CD4-positive, alpha-beta T cell treated with Interleukin-12 subunit alpha and Interleukin-12 subunit beta, for 1 hour (primary cell): ENCODE measurements at places on chromosomes 13 and 19.

GRCh38 chr19:12745166-12745897, 6.3 kb upstream of the BEST2 start:
- no peak for DNase-seq

GRCh38 chr19:32532233-32532632, 48.8 kb upstream of the PDCD5 start:
- DNase-seq = no peak

DNA sequence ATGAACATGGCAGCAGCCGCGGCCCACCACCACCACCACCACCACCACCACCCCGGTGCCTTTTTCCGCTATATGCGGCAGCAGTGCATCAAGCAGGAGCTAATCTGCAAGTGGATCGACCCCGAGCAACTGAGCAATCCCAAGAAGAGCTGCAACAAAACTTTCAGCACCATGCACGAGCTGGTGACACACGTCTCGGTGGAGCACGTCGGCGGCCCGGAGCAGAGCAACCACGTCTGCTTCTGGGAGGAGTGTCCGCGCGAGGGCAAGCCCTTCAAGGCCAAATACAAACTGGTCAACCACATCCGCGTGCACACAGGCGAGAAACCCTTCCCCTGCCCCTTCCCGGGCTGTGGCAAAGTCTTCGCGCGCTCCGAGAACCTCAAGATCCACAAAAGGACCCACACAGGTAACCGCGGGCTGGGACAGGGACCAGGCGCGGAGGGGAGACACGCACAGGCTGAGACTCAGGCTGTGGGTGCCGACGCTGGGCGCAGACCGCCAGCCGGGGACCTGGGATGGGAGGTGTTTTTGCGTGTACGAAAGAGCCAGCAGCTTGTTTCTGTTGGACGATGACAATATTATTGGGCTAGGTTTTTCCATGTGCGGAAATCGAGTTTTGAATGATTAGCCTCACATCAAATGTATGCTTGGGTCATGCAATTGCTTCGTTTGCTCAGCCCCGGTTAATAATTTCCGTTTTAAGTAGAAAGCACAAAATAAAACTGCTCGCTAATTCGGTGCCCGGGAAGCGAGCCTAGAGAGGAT, 1.3 kb downstream of the ZIC2 start:
- DNase-seq = no peak

- DNase-seq = peak; percentile 92
These were observed at the start of gene BCL3 for GRCh38 chr19:44748426-44749254. Gene BCL3 (plus strand): TSS chr19:44748708. CDS start chr19:44748791, 83 bp downstream.

DNA sequence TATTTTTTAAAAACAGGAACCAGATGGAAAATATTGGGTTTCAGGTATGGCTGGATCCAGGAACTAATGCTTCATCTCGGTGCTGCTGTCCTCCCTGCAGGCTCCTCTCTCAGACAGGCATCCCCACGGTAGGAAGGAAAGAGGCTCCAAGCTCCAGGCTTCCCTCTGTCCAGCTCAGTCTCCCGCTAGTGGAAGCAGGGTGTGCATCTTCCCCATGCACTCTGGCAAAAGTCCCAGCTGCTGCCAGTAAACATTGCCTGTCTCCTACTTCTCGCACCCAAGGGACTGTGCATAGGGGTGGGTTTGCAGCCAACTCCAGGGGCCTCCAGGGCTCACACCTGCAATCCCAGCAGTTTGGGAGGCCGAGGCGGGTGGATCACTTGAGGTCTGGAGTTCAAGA, 29.2 kb downstream of the IL12RB1 start:
- no peak for DNase-seq

GRCh38 chr19:45455707-45456499, 11.9 kb upstream of the FOSB start:
- DNase-seq = peak; percentile 80

DNA sequence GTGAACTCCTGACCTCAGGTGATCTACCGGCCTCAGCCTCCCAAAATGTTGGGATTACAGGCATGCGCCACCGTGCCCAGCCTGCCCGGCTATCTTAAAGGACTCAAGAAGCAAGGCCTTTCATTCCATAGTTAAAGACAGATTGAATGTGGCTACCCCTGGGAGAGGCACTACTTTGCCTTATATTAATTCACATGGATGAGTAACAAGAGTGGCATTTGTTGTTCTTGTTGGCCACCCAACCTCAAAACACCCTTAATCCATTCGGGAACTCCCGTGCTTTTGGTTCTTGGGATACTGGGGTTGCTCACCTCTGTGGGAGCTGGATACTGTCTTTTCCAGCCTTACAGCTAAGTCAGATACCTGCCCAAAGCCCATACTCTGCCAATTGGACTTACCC, 34.4 kb upstream of the ABCC4 start:
- no peak for DNase-seq

- DNase-seq = no peak
These were observed 7.0 kb downstream of the CRYL1 start for GRCh38 chr13:20518660-20519100.

DNA sequence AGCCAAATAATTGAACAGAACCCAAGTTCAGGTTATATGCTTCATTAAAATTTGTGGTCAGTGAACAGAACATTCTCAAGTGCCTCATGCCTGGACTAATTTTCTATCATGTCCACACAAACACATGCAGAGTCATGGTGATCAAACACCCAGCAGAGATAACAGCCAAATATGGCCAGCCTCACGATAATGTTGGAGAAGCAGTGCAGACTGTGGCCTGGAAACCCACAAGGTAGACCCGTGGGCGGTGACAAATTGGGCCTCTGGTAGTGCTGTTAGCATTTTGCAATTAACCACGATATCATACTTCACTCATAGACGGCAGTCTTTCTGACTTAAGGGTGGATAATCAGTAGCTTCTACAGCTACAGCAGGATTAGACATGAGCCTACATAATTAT, 35.0 kb upstream of the VWA8 start:
- DNase-seq = no peak

- peak; percentile 82 for DNase-seq
These were observed 21.7 kb downstream of the CEACAM21 start for GRCh38 chr19:41597600-41598041.

DNA sequence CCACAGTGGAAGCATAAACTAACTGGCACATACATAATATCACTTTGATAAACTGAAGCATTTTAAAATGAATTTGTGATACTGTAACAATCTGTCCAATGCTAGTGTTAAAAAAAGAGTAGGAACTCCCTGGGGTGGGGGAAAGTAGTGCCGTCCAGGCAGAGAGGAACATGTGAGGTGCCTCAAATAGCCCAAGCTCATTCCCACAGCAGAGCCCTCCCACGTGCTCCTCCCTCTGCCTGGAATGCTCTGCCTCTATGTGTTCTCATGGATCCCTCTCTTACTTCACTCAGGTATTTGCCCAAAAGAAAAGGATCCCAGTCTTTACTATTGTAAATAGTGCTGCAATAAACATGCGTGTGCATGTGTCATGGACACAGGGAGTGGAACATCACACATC, 188.1 kb downstream of the NHLRC3 start:
- no peak for DNase-seq

DNA sequence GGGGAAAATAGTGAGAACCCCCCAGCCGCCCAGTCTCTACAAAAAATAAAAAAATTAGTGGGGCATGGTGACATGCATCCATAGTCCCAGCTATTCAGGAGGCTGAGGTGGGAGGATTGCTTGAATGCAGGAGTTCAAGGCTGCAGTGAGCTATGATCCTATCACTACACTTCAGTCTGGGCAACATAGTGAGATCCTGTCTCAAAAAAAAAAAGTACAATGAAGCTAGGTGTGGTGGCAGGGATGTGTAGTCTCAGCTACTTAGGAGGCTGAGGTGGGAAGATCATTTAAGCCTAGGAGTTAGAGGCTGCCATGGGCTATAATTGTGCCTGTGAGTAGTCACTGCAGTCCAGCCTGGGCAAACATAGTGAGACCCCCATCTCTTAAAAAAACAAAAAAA, 8.9 kb downstream of the PCCA start:
- no peak for DNase-seq

DNA sequence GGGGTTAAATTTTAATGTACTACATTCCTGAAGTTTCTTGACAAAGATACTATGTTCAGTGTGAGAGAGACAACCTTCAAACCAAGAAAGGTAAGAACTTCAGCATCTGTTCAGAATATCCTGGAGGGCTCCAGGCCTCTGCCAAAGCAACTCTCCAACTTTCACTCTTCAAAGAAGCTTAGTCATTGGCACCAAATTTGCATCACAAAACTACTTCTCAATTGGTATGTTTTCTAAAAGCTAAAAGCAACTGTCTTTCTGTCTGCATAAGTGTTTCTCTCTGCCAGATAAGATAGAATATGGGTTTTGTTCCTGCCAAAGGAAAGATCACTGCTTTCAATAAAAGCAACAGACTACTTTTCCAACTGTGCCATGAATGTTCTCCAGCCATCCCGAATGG, 187.4 kb downstream of the SUCLA2 start:
- no peak for DNase-seq

DNA sequence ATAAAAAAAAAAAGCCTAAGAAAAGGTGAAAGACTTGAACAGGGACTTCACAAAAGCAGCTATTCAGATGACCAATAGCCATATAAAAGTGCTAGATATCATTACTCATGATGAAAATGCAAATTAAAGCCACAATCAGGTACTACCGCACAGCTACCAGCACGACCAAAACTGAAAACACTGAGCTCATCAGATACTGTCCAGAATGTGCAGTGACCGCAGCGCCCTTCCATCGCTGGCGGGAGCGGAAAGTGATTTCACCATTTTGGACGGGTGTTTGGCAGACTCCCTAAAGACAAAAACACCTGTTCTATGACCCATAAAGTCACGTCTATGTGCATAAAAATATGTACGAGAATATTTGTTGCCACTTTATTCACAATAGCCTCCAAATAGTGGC, 60.7 kb downstream of the SLC6A16 start:
- no peak for DNase-seq
